Body of pancreas (tissue), 4 donors: ENCODE measurements at places on chromosomes 2 and 18. TPM values are rescaled to one million over a fixed set of nuclear protein-coding genes. Genes with fewer than 3 reads are reported as not detected.

- H3K27ac ChIP-seq: no peak overlapping the region
- H3K4me1 ChIP-seq: no peaks in the 10 kb centered on the region
- H3K4me3 ChIP-seq: no peak overlapping the region
- H3K36me3 ChIP-seq: no peaks in the 10 kb centered on the region
- no peaks in the 10 kb centered on the region for H3K27me3 ChIP-seq
These were observed 131.0 kb upstream of the CHAC2 start for GRCh38 chr2:53636596-53636995.

DNA sequence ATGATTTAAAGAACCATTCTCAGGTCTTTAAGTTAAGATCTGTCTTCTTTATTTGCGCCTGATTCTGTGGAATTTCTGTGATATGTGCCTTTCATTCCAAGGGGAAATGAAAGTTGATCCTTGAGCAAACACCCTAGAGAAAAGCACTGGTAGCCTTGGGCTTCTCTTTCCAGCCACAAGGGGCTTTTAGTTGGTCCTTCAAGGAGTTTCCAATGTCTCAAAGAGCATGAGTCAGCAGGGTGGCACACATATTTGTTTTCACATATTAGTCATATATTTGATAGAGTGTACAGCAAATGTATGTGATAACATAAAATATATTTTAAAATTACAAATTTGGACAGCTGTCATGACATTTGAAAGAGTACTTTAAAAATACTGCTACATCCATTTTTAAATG is 339.5 kb downstream of the TXNL1 start:
- no peaks in the 10 kb centered on the region for H3K36me3 ChIP-seq
- H3K4me1 ChIP-seq: no peaks in the 10 kb centered on the region
- no peak overlapping the region for H3K27ac ChIP-seq
- no peak overlapping the region for H3K4me3 ChIP-seq
- DNase-seq: peak; percentile 46

- H3K4me1 ChIP-seq: no peaks in the 10 kb centered on the region
- H3K27ac ChIP-seq: no peak overlapping the region
- no peaks in the 10 kb centered on the region for H3K27me3 ChIP-seq
- no peak overlapping the region for H3K4me3 ChIP-seq
- no peak for DNase-seq
- H3K36me3 ChIP-seq: no peaks in the 10 kb centered on the region
These were observed 108.2 kb downstream of the PDE1A start for GRCh38 chr2:182318466-182319220.

IL36G gene
- not detected for total RNA-seq

DNA sequence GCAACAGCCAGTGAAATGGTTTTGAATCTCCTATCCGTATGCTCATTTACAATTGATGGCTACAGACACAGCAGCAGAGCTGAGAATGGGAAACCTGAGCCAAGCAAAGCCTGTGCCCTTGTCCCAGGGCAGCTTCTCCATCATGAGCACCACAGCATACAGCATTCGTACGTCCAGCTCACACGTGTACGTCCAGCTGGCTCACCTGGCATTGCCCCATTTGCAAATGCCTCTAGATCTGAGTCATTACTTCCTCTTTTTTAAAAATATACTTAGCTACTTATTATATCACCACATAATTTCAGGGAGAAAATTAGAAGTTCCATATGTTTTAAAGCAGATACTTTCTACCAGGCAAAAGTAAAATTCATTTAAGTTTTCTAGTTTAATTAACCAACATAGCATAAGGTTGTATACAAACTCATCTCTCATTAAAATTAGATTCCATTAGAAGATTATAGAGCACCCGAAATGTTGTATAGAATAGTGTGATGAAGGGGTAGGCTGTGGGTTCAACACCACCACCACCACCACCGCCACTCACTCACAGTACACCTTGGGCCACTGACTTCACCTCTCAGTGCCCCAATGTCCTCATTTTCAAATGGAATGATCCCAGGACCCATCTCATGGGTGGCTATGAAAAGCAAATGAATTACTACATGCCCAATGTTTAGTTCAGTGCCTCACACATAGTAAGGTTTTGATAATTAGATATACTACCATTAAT is 31.4 kb upstream of the TMEM177 start:
- no peaks in the 10 kb centered on the region for H3K36me3 ChIP-seq
- no peaks in the 10 kb centered on the region for H3K4me1 ChIP-seq
- H3K4me3 ChIP-seq: no peak overlapping the region
- no peaks in the 10 kb centered on the region for H3K27me3 ChIP-seq
- no peak overlapping the region for H3K27ac ChIP-seq

DNA sequence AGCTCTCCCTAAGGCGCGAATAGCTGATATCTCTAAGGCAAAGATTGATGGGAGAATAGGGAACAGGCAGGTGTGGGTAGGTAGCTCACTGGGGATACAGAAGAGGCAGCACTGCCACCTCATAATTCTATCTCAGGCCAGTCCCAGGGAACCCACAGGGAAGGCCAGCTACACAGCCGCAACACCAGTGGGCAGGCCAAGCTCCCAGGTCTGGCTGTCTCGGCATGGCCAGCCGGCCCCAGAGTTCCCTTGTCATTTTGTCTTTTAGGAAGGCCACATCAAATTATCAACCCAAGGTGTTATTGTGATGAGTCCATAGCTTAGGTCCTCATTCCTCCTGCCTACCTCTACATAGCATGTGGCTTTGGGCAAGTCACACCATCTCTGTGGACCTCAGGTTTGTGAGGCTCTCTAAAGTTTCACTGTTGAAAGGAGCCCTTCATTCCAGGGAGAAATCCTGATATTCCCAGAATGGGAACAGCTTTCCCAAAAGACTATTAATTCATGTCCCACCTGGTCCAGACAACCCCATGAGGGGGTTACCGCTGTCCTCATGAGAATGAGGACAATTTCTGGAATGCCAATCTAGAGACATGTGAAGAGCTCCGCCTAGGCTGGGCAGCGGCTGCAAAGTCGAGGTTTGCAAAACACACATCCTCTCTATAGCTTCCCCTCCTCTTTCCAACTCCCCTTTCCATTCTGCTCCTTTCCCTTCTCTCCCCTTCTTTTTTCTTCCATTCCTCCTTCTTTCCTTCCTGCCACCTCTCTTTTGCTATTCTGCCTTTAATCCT is 287.1 kb upstream of the ID2 start:
- H3K27me3 ChIP-seq: no peaks in the 10 kb centered on the region
- DNase-seq: no peak
- H3K27ac ChIP-seq: no peak overlapping the region
- no peaks in the 10 kb centered on the region for H3K4me1 ChIP-seq
- no peaks in the 10 kb centered on the region for H3K36me3 ChIP-seq

DNA sequence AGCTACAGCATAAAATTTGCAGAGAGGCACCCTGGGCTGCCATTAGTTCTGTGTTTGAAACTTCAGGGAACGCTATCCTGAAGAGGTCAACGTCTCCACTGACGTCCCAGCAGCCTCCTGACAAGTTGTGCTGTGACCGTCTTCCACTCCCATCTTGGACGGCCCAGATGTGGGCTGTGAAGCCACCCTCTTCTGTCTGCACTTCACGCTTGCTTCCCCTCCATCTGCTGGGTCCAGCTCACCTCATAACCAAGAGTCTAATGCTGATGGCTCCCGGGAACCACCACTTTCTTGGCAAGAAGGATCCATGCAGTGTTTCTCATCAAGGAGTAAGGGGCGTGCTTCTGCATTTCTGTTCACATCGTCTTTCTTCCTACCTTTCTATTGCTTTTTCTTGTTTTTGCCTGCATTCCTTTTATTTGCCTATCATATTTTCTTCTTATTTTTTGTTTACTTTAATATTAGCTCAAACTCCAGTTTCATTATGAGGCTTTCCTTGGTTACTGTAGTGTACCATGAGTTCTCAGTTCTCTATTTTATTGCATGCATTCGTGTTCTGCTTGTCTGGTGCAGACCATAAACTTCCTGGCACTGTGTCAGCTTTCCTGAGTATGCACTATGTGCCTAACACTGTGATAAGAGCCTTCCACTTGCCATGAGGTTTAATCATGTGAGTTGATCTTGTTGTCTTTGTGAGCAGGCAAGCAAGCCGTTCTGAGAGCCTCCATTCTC is 631.8 kb upstream of the RAB6C start:
- DNase-seq: no peak
- no peaks in the 10 kb centered on the region for H3K36me3 ChIP-seq
- H3K27ac ChIP-seq: no peak overlapping the region
- no peaks in the 10 kb centered on the region for H3K27me3 ChIP-seq
- no peaks in the 10 kb centered on the region for H3K4me1 ChIP-seq

DNA sequence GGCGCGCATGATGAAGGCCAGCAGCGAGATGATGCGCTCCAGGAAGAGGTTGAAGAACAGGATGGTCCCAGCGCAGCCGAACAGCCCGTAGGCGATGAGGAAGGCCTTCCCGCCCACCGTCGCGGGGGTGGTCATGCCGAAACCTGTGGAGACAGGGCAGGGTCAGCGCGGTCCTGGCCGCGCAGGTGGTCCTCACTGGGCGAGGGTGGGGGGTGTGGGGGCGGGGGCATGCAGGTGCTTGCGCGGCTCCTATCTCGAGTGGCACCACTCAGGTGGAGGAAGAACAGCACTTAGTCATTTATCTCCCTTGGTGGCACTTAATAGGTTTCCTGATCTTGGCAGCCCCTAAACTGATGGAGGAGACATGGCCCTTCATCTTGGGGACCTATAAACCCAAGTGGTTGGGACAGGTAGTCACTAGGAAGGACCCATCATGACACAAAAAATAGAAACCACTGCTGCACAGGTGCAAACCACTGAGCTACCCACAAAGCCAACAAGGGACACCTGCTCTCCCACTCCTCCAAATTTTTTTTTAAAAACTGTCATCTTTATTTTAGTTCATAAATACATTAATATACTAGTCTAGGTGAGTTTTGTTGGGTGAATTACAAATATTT is 118.8 kb downstream of the MSH2 start:
- H3K4me1 ChIP-seq: peaks cover 14% of the 10 kb centered on the region
- DNase-seq: no peak
- H3K27me3 ChIP-seq: no peaks in the 10 kb centered on the region
- H3K27ac ChIP-seq: no peak overlapping the region
- no peak overlapping the region for H3K4me3 ChIP-seq
- H3K36me3 ChIP-seq: no peaks in the 10 kb centered on the region

DNA sequence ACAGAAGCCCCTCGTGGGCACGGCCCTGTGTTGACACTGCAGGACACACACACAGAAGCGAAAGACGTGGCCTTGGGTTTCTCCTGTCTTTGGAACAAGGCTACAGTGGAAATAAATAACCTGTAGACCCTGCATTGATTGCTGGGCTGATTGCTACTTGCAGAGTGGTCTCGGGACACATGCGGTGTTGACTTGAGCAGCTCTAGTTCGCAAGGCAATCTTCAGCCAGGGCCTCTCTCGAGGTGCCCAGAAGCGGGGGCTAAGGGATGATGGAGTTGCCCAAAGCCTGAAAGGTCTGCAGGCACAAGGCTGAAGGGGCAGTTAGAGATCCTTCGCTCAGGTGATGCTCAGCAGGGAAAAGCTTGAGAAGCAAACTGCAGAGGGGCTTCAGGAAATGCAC is 180.3 kb downstream of the SEPTIN10 start:
- no peaks in the 10 kb centered on the region for H3K4me1 ChIP-seq
- no peak overlapping the region for H3K27ac ChIP-seq
- DNase-seq: no peak
- H3K36me3 ChIP-seq: no peaks in the 10 kb centered on the region
- H3K27me3 ChIP-seq: no peaks in the 10 kb centered on the region

GAL3ST2 gene
- total RNA-seq: not detected

PRKAG3 gene
- total RNA-seq: not detected

- no peak overlapping the region for H3K4me3 ChIP-seq
- H3K27ac ChIP-seq: no peak overlapping the region
- DNase-seq: no peak
- no peaks in the 10 kb centered on the region for H3K36me3 ChIP-seq
These were observed 37.3 kb upstream of the SH3BP4 start for GRCh38 chr2:234914371-234915154.

LIMS4 gene
- total RNA-seq: not detected

KRTCAP3 gene
- total RNA-seq: 25.2 TPM

DNA sequence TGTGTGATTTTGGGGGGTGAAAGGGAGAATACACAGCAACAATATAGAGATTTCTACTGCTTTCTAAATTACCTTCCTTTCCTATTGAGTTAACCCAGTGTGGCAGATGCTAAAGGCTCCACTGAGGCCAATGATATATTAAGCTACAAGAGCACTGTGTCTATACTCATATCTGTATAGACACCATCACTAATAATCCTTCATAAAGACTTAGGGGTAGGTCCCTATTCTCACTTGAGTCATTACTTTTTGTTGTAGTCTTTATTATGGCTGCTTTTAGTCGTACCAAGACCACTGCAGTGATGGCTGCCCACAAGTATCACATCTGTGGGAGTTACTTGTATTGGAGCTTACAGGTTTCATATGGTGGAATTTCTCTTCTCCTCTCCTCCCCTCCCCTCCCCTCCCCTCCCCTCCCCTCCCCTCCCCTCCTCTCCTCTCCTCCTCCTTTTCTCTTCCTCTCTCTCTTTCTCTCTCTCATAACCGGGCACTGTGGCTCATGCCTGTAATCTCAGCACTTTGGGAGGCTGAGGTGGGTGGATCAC is 637.6 kb downstream of the ADCYAP1 start:
- H3K36me3 ChIP-seq: no peaks in the 10 kb centered on the region
- no peak for DNase-seq
- H3K4me3 ChIP-seq: no peak overlapping the region
- no peaks in the 10 kb centered on the region for H3K27me3 ChIP-seq
- no peaks in the 10 kb centered on the region for H3K4me1 ChIP-seq

- no peaks in the 10 kb centered on the region for H3K36me3 ChIP-seq
- H3K4me1 ChIP-seq: peaks cover 26% of the 10 kb centered on the region
- no peak for DNase-seq
- H3K4me3 ChIP-seq: no peak overlapping the region
- no peaks in the 10 kb centered on the region for H3K27me3 ChIP-seq
These were observed 39.4 kb downstream of the AGAP1 start for GRCh38 chr2:235533198-235533597.

- H3K27me3 ChIP-seq: no peaks in the 10 kb centered on the region
- H3K4me3 ChIP-seq: no peak overlapping the region
These were observed 24.4 kb upstream of the GPR39 start for GRCh38 chr2:132392221-132392620.

- H3K27ac ChIP-seq: no peak overlapping the region
- H3K4me3 ChIP-seq: no peak overlapping the region
- no peaks in the 10 kb centered on the region for H3K36me3 ChIP-seq
- H3K27me3 ChIP-seq: no peaks in the 10 kb centered on the region
- H3K4me1 ChIP-seq: peaks cover 27% of the 10 kb centered on the region
- DNase-seq: no peak
These were observed 12.9 kb upstream of the MC5R start for GRCh38 chr18:13810950-13811485.

SIX3 gene
- total RNA-seq: 0.52 TPM

SULT1C2 gene
- 13.2 TPM for total RNA-seq

SNORC gene
- not detected for total RNA-seq
